WTC11 (cell line): ENCODE measurements at places on chromosomes 11 and 22.
A peak's percentile ranks its signal among the peaks of the same experiment; 100 is the strongest.

GRCh38 chr11:61328351-61328750 lies 4.6 kb downstream of the DDB1 start:
- DNase-seq = no peak

- DNase-seq = no peak
These were observed 60.2 kb upstream of the HMGXB4 start for GRCh38 chr22:35197071-35197470.

- DNase-seq = no peak
These were observed 60.7 kb upstream of the FAT3 start for GRCh38 chr11:92163879-92164278.

DNA sequence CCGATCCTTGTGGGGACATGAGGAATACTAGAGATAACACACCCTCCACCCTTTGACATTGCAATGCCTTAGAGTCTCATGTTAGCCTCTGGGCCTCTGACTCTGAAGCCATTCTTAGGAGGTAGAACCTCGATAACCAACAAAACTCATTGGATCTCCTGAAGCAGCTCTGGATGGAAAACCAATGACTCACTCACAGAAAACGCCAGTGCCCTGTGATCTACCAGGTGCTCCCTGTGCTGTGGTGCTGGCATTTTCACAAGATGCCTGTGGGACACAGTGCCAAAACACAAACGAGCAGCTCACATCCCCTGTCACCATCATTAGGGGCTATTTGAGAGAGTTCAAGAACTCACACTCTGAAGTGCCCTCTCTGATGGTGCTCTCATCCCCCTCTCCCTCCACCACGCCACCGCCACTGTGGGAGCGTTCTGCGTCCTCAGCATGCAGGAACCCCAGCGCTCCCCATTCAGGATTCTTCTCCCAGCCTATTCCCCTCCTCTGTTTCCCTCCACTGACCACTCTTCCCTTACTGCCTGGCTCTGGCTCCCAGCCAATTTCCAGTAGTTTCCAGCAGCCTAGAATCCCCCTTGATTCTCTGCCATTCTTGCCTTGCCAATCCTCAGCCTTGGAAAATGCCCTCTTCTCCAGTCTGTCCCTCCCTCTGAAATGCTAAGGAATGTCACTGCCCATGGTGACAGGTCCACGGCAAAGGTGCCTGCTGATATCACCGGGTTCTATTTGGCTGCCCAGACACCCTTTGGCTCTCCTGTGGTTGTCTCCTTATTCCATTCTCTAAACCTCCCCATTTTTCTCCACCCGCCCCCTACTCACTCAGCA lies 4.7 kb upstream of the POLD4 start:
- no peak for DNase-seq

- DNase-seq = no peak
These were observed 18.3 kb downstream of the RCN1 start for GRCh38 chr11:32109138-32109537.

- no peak for DNase-seq
These were observed 55.5 kb downstream of the CLPB start for GRCh38 chr11:72378704-72379383.

DNA sequence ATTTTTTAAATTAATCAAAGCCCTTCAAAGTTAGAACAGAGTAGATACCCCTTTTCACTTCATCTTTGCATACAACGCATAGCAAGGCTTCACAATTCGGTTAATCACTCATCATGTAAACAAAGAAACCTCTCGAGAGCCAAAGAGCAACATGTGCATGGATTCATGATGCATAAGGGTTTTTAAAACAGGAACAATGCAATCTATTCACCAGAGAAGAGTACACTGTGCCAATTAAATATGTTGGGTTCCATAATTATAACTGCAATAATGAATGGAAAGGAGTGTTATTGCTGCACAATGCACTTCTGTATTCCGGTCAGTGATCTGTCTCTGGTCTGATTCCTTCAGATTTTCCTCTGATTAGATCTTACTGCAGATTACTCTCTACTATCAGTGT lies 45.3 kb downstream of the CADM1 start:
- no peak for DNase-seq

DNA sequence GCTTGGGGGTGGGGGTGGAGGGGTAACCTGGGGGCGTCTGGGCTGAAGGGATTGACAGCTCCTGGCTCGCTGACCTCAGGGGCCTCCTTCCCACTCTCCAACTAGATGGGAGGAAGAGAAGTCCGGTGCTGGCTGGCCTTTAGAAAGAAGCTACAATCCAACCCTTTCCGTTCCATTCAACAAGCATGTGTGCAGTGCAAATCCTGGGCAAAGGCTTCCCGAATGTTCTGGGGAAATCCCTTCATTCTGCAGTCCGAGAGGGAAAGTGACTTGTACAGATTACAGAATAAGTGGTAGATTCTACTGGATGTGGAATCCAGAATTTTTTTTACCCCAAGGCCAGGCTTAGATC lies 149.9 kb downstream of the FEZ1 start:
- no peak for DNase-seq

- no peak for DNase-seq
These were observed 1476.5 kb downstream of the TBC1D22A start for GRCh38 chr22:48238966-48239365.

- no peak for DNase-seq
These were observed 60.5 kb downstream of the IGLL1 start for GRCh38 chr22:23519442-23520157.

DNA sequence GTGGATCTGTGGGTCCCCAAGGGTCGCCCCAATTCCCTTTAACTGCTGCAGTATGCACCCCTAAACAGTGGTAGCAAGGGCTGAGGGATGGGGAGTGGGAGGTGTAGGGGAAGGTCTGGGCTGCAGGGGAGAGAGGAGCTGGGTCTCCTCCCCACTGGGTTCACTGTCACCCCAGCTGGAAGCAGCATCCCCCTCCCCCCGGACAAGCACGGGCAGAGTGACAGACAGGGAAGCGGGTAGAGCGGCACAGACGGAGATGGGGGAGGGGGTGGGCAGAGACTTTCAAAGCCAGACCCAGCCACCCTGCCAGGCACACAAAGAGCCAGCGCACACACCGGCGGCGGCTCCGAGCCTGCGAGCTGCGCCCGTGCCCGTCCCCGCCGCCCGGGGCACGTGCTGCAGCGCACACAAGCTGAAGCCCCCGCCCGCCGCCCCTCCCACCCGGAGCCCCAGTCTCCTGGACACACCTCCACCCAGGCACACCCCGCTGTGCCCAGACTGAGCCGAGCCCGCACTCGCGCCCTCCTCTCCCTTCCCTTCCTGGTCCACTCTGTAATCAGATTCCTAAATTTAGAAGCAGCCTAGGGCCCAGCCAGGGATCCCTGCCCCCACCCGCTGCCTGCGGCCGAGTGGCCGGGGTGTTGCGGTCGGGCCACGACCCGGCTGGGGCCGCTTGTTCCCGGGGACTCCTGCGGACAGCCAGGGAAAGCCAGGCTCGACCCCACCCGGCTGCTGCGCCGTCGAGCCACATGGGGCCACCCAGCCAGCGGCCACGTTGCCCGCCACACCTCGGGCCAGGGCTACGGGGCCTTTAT lies 935 bp upstream of the RCOR2 start:
- DNase-seq = peak; percentile 89
